ENCODE measurements at places on chromosomes 3 and 15. TPM values are rescaled to one million over a fixed set of nuclear protein-coding genes. Genes with fewer than 3 reads are reported as not detected.

EPHB3 gene
- 0.96 TPM for polyA plus RNA-seq

SLC51B gene
- polyA plus RNA-seq: 0.43 TPM

TUSC7 gene
- not detected for polyA plus RNA-seq

GPR149 gene
- polyA plus RNA-seq: not detected

SKOR1 gene
- polyA plus RNA-seq: 0.16 TPM

ISY1 gene
- 24.0 TPM for polyA plus RNA-seq

DTX3L gene
- polyA plus RNA-seq: 7.4 TPM

TP63 gene
- polyA plus RNA-seq: 0.22 TPM

PLAAT1 gene
- polyA plus RNA-seq: 1.0 TPM

CERS3 gene
- 0.03 TPM for polyA plus RNA-seq

UQCC5 gene
- 147 TPM for polyA plus RNA-seq

ABHD17C gene
- polyA plus RNA-seq: 2.3 TPM

ADAMTS17 gene
- 0.95 TPM for polyA plus RNA-seq

TBL1XR1 gene
- 33.6 TPM for polyA plus RNA-seq

PARP15 gene
- polyA plus RNA-seq: 1.5 TPM

MINAR1 gene
- under 0.01 TPM for polyA plus RNA-seq

AGTR1 gene
- 4.5 TPM for polyA plus RNA-seq

GCSAM gene
- not detected for polyA plus RNA-seq

CYP1A2 gene
- polyA plus RNA-seq: not detected

PROK2 gene
- polyA plus RNA-seq: 0.09 TPM

TM4SF18 gene
- polyA plus RNA-seq: 6.0 TPM
